Activated CD4-positive, CD25-positive, alpha-beta regulatory T cell treated with anti-CD3 and anti-CD28 coated beads, Interleukin-2, amount 50 U/mL, for 16 hours (primary cell): ENCODE measurements at places on chromosomes 3 and 15.

DNA sequence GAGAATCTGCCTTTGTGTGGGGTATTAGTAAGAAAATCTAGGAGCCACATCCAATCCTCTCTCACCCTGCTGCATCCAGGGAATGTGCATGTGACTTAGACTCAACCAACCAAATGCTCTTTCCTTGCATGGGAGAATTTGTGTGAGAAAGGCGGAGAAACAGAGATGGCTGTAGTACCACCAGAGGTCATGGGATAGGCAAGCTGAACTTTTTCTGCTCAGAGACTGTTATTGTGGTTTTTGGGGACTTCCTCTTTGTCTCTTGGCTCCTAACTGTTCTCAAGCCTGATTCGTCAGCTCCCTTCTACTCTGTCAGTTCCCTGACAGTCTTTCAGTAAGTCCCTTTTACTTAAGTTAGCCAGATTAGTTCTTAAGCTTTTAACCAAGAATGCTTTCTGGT is 2.6 kb upstream of the ZSCAN2 start:
- DNase-seq: no peak

- no peak for DNase-seq
Measured at GRCh38 chr3:183313351-183313750, 60.3 kb downstream of the B3GNT5 start.

- no peak for DNase-seq
Measured at GRCh38 chr3:31600431-31600830, 67.7 kb downstream of the STT3B start.

- no peak for DNase-seq
Measured at GRCh38 chr3:195094191-195094921, 176.6 kb downstream of the XXYLT1 start.

DNA sequence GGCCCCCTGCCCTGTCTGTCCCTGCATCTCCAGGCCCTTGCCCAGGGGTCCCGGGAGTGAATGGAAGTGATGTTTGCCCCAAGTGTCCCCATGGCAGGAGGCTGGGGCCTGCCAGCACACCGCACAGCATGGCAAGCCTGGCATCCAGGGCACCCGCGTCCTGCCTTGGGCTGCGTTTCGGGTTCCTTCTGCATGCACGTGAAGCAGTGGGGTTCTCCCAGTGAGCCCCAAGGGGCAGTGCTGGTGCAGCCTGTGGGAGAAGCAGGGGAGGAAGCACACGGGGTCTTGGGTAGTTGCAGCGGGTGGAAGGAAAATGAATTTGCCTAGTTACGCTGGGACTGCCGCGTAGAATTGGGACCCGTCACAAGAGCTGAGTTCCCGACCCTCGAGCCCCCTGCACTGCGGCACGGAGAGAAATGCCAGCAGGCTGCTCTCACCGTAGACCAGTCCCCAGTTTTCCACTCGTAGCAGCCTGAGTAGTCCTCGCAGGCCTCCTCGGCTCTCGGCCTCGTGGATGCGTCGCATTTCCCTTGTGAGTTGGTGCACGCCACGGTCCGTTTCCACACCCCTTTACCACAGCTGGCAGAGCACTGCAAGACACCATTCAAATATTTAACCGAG is 259.5 kb upstream of the LYSMD4 start:
- no peak for DNase-seq

- no peak for DNase-seq
Measured at GRCh38 chr3:184234671-184235380, 5.4 kb downstream of the VWA5B2 start.

GRCh38 chr3:172320468-172320867 is 127.8 kb downstream of the GHSR start:
- DNase-seq: no peak

GRCh38 chr3:30358871-30359270 is 247.5 kb upstream of the TGFBR2 start:
- DNase-seq: no peak

GRCh38 chr3:42439261-42440115 is 29.1 kb upstream of the LYZL4 start:
- DNase-seq: no peak

DNA sequence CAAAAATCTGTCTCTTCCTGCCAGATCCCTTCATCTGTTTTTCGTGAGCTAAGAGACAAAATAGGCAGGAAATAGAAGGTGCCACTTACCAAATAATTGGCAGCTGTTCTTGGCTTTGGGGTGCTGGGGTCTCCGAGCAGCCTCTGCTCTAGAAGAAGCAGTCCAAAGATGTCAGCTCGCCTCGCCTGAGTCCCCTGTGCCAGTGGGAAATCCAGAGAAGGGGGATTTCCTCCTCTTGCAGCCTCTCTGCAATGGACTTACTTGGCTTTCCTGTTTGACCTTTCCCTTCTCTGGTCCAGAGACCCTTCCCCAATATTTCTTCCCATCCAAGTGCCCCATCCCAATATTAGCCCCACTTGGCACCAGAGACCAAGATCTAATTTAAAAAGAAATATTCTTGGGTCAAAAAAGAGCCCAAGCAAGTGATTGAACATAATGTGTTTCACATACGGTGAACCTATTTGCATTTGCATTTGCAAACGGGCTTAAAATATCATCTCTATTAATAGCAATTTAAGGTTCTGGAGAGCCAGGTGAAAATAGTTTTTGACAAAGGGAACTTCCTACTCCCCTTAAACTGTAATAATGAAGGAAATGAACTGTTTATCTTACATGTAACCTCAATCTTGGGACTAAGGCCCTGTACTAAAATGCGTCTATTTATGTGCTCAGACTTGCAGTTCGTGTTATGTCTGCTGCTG is 23.2 kb downstream of the CD86 start:
- DNase-seq: no peak
